Activated naive CD4-positive, alpha-beta T cell (primary cell): ENCODE measurements at places on chromosomes 2 and 18.

GRCh38 chr2:131827481-131828163 lies 299.9 kb downstream of the CCDC74A start:
- no peak for DNase-seq

GRCh38 chr2:172307800-172308199 lies 119.6 kb upstream of the ITGA6 start:
- DNase-seq = no peak

DNA sequence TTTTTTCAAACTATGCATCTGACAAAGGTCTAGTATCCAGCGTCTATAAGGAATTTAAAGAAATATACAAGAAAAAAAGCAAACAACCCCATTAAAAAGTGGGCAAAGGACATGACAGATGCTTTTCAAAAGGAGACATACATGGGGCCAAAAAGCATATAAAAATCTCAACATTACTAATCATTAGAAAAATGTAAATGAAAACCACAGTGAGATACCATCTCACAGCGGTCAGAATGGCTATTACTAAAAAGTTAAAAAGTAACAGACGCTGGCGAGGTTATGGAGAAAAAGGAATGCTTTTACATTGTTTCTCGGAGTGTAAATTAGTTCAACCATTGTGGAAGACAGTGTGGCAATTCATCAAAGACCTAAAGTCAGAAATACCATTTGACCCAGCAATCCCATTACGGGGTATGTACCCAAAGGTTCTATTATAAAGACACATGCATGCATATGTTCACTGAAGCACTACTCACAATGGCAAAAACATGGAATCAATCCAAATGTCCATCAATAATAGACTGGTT lies 643.1 kb upstream of the LRRTM1 start:
- DNase-seq = no peak

GRCh38 chr2:20929721-20930120 lies 106.8 kb upstream of the LDAH start:
- DNase-seq = no peak

DNA sequence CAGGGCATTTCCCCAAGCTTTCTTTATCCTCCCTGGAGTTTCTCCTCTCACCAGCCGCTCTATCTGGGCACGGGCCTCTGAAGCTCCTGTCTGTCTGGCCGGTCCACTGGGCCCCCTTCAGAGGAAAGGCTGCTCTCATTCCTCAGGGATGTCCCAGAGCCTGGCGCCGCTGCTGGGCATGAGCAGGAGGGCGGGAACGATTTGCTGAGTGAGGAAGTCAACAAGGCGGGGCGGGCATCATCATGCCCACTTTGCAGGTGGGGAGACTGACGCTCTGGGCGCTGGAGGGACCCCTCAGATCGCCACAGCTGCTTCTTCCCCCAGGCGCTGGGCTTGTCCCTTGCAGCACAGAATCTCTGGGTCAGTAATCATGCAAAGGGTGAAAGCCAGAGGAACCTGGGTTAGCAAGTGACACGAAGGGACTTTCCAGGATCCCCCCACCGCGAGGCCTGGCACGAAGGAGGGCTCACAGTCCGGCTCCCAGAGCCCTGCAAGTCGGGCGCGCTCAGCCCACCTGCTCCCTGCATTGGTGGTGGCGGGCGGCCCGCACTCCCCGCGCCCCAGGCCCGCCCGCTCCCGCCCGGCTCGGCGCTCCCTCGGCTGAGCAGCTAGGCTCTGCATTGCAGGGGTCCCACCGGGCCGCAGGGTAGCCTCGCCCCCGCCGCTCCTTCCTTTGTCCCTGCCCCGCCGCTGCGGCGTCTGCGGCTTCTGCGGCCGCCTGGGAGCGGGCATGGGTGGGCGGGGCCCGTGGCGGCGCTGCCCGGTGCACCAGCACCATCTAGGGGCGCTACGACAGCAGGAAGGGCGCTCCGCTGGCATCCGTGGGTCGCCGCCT lies 157.8 kb downstream of the CYRIA start:
- DNase-seq = no peak

GRCh38 chr2:219408204-219408603 lies 10.0 kb upstream of the DES start:
- no peak for DNase-seq

DNA sequence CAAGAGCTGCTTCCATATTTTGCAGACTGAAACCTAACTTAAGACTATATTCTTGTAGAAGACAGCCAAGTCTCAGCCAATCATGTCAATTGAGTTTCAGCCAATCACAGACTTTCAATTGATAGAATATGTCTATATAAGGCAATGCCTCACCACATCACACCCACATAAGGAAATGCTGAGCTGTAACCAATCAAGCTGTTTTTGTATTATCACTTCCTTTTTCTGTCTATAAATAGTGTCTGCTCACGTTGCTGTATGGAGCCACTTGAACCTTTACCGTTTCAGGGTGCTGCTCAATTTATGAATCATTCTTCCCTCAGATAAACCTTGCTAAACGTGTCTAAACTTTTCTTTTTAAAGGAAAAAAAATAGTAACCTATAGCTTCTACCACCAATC lies 1554.4 kb upstream of the LRRTM1 start:
- no peak for DNase-seq

DNA sequence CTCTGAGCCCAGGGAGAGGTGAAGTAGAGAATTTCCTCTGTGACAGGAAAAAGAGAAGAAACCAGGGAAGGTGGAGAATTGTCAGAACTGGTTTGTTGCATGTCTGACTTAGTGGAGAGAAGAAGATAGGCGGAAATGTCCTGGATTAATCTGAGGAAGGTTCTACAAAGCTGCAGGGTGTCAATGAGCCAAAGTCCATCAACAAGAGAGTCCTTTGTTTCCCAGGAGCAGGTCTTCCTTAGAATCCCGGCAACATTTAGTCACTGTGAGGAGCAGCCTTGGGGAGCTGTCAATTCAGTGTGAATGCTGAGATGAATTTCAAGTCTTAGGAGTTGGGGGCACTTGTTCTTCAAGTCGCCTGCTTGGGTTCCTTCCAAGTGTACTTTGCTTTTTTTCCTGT lies 88.4 kb upstream of the CELF4 start:
- no peak for DNase-seq

GRCh38 chr2:139067874-139068273 lies 287.7 kb upstream of the NXPH2 start:
- no peak for DNase-seq
